Stimulated activated CD8-positive, alpha-beta memory T cell treated with anti-CD3 and anti-CD28 coated beads, Interleukin-7, amount 100 ng/mL, for 1 hour (primary cell): ENCODE measurements at places on chromosomes 2 and 18.

GRCh38 chr2:8315531-8316165, 366.2 kb upstream of the ID2 start:
- no peak for DNase-seq

DNA sequence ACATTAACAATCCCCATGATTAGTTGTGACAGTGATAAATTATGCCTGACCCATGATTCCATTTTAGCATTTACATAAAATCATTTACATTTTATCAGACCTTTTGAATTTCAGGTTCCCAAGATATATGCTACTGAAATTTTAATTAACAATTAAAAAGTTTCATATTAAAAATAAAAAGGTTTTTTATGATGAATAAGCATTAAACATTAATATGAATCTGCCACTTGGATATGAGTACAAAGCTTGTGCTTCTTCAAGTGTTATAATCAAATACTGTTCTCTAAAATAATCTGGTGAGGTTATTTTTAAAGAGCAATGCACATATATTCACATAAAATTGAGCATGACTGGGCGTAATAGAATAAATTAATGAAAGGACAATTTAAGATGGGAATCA, 1218.0 kb downstream of the CNTNAP5 start:
- no peak for DNase-seq

DNA sequence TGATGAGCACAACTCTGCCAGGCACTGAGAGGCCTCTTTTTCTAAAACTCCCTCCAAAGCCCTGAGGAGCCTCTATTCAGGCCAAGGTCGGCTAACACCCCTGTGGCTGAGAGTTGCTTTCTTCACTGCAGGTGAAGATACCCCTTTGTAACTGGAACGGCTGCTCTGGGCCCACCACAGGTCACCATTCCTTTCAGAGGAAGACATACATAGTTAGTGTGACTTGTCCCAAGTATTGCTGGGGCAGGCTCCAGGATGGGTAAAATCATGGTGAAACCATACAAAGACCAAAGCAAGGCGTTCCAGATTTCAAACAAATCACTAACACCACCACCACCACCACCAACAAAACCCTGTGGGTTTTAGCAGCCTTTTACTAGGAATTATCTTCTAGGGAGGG, 36.8 kb downstream of the CHST10 start:
- DNase-seq = no peak

- DNase-seq = no peak
Observed at GRCh38 chr2:224333726-224334482, 68.0 kb downstream of the FAM124B start.

GRCh38 chr2:121498731-121499130, 31.9 kb upstream of the RNU4ATAC start:
- DNase-seq = no peak

DNA sequence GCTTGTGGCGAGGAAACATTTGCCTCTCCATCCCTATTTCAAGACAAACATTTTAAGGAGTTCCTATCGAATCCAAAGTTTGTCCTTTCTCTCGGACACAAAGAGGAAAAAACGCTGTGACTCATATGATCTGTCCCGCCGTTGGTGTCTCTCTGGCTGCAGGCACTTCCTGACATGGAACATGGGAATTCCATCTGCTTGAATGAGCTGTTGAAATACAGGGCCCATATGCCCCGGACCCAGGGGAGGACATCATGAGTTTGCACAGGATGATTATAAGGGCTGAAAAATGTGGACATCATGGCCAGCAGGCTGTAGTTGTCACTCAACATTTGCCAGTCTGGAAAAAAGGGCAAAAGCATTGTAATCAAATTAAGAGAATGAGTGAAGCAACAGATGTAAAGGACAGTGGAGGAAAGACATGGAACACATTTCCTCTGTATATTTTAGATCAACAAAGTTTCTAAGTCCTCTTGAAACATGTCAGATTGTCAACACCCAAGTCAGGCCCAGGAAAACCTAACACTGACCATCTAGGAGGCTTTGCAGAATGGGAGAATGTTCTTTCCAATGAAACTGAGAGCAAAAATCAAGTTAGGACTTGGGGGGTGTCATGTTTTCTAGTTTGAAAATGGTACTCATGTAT, 103.2 kb upstream of the SMIM21 start:
- no peak for DNase-seq

DNA sequence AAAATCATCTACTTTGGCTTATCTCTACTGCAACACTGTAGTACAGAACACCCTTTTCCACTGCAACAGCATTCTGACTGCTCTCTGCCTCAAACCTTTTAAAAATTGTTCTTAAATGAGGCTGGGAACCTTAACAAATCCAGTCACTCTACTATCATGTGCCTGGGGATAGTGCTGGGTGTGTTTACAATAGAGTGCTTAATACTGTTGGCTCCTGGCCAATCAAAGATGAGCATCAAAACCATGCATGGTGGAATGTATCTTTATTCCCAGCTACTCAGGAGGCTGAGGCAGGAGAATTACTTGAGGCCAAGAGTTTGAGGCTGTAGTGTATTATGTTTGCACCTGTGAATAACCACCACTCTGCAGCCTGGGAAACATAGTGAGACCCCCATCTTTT, 7.4 kb downstream of the ANKAR start:
- no peak for DNase-seq

DNA sequence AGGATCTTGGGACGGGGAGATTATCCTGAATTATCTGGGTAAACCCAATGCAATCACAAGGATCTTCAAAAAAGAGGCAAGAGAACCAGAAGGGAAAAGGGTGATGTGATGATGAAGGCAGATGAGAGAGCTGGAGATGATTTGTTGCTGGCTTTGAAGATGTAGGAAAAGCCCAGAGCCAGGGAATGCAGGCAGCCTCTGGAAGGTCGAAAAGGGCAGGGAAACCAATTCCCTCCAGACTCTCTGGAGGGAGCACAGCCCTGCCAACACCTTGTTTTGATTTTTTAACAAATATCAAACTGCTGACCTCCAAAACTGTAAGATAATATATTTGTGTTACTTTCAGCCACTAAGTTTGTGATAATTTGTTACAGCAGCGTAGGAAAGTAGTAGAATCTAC, 48.9 kb upstream of the IL1R2 start:
- no peak for DNase-seq

- DNase-seq = no peak
Observed at GRCh38 chr2:174184915-174185314, 63.4 kb downstream of the OLA1 start.

GRCh38 chr2:156156580-156156979, 175.9 kb downstream of the NR4A2 start:
- DNase-seq = no peak

DNA sequence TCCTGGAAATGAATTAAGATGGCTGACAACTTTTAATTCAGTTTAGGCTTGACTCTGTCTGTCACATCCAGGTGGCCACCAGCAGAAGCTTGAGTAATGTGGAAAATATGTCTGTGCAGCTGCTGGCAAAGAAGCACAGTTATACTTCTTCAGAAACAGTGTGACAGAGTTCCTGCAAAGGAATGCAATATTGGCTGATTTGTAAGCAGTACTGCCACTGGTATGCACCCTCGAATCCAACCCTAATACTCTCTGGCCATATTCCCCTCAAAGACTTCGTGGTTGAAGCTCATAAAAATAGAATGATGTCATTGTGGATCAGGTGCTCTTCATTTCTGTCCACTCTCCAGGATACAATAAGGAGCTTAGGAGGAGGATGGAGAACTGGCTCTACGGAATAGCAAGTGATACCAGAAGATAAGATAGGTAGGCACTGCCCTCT, 86.2 kb downstream of the METTL8 start:
- no peak for DNase-seq

GRCh38 chr18:66662632-66663031, 58.7 kb upstream of the CDH19 start:
- no peak for DNase-seq

DNA sequence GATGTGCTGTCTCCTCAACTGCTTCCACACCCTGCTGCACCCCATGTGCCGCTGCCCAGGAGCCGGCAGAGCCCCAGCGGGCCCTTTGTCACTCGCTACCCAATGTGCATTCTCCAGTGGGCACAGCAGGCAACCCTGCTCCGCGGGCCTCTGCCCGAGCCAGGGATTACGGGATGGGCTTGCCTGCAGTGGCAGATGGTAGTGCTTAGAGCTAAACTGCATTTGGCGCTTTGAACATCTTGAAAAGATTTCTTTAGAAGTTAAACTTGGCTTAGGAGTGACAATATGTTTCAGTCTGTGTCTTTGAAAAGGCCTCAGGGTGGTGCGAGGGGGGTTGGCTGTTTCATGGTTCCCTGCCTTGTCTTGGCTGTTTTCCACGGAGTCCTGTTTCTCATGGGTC, 84.0 kb upstream of the BOD1L2 start:
- no peak for DNase-seq

DNA sequence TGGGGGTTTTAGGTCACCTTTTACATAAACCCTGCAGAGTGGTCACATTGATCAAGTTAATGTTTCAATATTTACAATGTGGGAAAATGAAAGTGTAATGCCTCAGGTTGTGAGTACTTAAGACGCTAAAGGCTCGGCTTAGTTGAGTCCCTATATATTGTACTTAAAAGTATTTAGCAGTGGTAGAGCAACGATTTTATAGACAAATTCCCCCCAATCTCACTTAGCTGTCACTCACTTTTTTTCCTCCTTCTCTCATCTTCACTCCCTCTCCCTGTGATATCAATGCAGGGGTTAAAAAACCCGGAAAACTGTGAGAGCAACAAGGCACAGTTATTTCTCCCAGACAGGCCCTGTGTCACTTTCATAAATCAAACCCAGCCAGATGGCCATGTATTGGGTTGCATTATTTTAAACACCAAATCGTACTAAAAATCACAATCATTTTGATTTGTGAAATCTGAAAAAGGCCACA, 5.4 kb downstream of the POU3F3 start:
- no peak for DNase-seq

GRCh38 chr18:63820694-63821093, 45.5 kb downstream of the SERPINB7 start:
- no peak for DNase-seq

GRCh38 chr2:72830273-72830672, 4.4 kb upstream of the EXOC6B start:
- no peak for DNase-seq

GRCh38 chr2:152473151-152473857, 138.3 kb downstream of the FMNL2 start:
- no peak for DNase-seq

DNA sequence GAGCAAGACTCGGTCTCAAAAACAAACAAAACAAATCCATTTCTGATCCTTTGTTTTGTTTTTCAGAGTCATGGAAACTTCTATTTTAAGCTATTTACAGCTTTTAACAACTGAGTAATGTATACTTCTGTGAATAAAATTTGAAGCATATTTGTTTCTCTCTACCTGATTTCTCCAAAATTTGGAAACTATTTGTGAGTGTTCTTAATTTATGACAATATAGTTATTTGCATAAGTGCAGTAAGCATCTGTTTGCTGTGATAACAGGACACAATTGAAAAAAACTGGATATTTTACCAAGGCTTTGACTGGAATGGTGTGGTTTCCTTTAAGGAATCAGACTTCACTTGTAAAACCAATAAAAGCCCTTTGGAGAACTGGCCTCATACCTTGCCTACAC, 53.3 kb upstream of the GULP1 start:
- no peak for DNase-seq

DNA sequence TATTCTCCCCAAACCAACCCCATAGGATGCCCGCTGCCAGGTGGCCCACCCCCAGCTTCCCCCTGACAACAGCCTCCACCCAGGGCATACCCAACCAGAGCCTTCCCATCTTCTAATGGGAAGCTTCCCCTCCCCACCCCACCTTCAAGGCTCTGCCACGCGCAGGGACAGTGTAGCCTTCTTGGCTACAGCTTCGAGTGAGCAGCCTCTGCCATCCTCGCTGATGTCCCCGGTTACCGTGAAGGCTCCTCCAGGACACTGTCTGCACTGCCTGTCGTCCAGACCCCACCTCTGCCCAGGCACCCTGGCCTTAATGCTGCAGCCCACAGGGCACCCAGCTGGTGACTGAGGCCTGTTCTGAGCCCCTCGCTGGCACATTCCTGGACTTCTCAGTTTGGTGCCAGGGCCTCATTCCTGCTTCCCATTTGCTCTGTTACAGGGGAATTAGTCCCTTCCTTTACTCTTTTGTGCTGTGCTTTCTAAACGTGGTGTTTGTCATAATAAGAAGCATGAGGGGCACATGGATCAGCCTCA, 13.0 kb upstream of the ADNP2 start:
- no peak for DNase-seq

DNA sequence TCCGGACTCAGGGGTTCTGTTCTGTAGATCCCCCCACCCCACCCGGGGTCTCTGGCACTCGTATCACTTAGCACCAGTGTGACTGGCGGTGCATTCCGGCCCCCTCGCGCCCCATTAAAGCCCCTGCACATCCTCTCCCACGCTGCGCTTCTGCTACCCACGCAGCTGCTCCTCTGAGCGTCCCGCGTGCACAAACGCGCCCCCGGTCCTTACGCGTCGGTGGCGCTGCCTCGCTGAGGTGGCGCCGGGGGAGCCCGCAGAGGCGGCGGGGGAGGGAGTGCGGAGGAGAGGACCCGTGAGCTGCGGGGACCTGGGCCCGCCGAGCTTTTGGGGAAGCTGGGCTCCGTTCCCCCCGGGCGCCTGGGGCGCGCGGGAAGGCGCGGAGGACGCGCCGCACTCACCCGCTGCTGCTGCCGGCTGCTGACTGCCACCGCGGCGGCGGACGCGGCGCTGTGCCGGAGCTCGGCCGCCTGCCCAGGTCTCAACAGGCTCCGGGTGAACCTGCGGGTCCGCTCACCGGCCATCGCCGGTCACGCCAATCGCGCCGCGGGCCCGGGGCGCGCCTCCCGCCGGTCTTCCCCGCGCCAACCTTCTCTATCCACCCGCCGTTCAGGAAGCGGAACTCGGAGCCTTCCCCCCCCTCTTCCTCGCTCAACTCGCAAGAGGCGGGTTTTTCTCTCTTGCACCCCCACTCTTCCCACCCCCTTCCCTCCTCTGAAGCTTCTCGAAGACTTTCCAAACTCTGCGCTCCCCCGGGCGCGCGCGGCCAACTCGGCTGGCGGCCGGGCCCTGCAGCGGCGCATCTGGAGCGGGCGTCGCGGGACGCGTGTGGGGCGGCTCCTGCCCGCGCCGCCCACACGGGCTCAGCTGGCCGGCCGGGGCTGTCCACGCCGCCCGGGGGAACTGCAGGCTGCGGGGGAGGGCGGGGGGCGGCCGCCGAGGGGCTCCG, at the start of gene DOCK10:
Gene DOCK10 (minus strand): TSS at position 618 of the 949 bp plus-strand sequence. CDS start 94 bp downstream, at position 524.
- peak; percentile 23 for DNase-seq

DNA sequence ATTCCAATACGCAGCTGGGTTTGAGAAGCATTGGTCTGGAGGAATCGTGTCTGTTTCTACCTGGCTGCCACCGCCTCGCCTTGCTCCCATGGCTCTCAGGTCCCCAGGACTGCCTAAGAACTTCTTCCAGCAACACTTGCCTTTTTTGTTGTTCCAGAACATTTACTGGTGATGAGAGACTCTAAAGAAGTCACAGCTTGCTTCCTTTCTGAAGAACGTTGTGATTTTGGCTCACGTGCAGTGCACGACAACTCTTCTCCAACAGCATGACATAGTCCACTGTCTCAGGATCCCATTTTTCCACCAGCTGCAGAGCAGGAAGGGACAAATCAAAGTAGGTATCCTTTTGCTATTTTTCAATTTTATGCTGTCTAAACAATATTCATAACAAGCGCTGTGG, 940.9 kb downstream of the SLC4A3 start:
- DNase-seq = no peak
